Activated CD8-positive, alpha-beta T cell treated with anti-CD3 and anti-CD28 coated beads for 36 hours (primary cell): ENCODE measurements at places on chromosomes 12 and 14. TPM values are rescaled to one million over a fixed set of nuclear protein-coding genes. Genes with fewer than 3 reads are reported as not detected.

- no peaks in the 10 kb centered on the region for H3K4me1 ChIP-seq
- H3K4me3 ChIP-seq = no peak overlapping the region
- no peaks in the 10 kb centered on the region for H3K36me3 ChIP-seq
- no peaks in the 10 kb centered on the region for H3K27me3 ChIP-seq
Observed at GRCh38 chr14:53501361-53502211, 348.5 kb upstream of the DDHD1 start.

GRCh38 chr12:69238589-69239351 is 599 bp upstream of the CPSF6 start:
- H3K27me3 ChIP-seq = no peaks in the 10 kb centered on the region
- H3K4me1 ChIP-seq = peaks cover 43% of the 10 kb centered on the region
- DNase-seq = no peak
- H3K27ac ChIP-seq = peak overlapping the region; percentile 97
- H3K4me3 ChIP-seq = peak overlapping the region; percentile 87

DNA sequence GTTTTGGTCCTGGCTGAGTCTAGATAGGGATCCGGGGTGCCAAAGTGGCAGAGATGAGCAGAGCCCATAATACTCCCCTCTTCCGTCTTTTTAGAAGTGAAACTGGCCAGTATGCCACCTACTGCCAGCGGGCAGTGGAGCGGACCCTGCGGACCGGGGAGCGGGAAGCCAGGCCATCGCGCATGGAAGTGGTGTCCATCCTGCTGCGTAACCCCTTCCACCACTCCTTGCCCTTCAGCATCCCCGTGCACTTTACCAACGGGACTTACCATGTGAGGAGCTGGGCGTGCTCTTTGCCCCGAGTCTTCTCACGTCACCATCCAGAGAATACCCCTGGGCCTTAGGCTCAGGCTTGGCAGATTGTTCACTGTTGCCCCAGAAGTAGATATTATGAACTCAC is 21.0 kb downstream of the PIGH start:
- H3K4me1 ChIP-seq = no peaks in the 10 kb centered on the region
- H3K4me3 ChIP-seq = no peak overlapping the region
- H3K27ac ChIP-seq = no peak overlapping the region
- H3K36me3 ChIP-seq = no peaks in the 10 kb centered on the region

CLEC2A gene
- total RNA-seq = not detected

DNA sequence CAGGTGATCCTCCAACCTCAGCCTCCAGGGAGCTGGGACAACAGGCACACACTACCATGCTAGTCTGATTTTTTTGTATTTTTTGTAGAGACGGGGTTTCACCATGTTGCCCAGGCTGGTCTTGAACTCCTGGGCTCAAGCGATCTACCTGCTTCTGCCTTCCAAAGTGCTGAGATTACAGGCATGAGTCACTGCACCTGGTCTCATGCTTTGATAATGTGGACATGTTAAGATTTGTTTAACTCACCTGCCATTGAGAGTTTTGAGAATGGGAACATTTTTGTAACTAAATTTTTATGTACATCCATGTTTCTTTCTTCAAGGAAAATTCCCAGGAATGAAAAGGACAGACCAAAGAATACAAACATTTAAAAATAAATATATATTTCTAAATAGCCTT is 121.2 kb downstream of the MIPOL1 start:
- no peak overlapping the region for H3K4me3 ChIP-seq
- no peak for DNase-seq
- H3K27me3 ChIP-seq = no peaks in the 10 kb centered on the region
- H3K36me3 ChIP-seq = no peaks in the 10 kb centered on the region

- DNase-seq = no peak
- no peak overlapping the region for H3K4me3 ChIP-seq
- peaks cover 1% of the 10 kb centered on the region for H3K36me3 ChIP-seq
- H3K27me3 ChIP-seq = no peaks in the 10 kb centered on the region
- no peak overlapping the region for H3K27ac ChIP-seq
- peaks cover 9% of the 10 kb centered on the region for H3K4me1 ChIP-seq
Observed at GRCh38 chr14:74140374-74140850, 55.7 kb downstream of the LIN52 start.

GNB3 gene
- 0.50 TPM for total RNA-seq

MFAP5 gene
- not detected for total RNA-seq

SSPN gene
- not detected for total RNA-seq

DNA sequence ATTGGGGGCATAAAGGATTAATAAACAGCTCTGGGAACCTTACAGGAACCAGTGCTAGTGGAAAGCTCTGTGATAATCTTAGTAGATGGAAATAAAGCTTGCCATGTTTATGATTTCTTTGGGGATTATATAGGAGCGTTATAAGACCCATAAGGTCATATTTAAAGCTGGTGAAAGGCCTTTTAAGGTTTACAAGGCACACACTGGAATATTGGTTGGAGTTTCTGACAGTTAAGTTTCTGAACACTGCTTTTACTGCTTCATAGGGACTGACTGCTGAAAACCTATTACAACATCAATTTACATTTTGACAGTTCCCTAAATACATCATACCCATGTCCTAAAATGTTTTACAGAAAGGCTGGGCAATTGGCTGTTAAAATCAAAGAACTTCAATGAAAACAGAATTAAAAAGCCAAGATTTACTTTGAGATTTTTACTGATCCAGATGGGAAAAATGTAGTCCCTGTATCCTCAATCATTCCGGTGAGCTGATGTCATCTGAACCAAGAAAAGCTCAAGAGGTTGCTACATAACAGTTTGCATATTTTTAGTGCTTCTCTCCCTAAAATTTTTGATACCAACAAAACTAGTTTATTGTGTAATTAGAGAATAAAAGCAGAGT is 153.7 kb upstream of the IGF1 start:
- no peak for DNase-seq
- H3K4me1 ChIP-seq = no peaks in the 10 kb centered on the region
- no peaks in the 10 kb centered on the region for H3K36me3 ChIP-seq
- H3K27me3 ChIP-seq = no peaks in the 10 kb centered on the region
- no peak overlapping the region for H3K4me3 ChIP-seq
